ENCODE measurements at places on chromosomes 4 and X. TPM values are rescaled to one million over a fixed set of nuclear protein-coding genes. Genes with fewer than 3 reads are reported as not detected.

The HTR2C gene
- total RNA-seq: not detected

The MSX1 gene
- total RNA-seq: 1.1 TPM

The FAM149A gene
- total RNA-seq: 0.83 TPM

The ASB12 gene
- not detected for total RNA-seq

GRCh38 chr4:151991001-151991883 is 230.4 kb upstream of the GATB start:
- no peak overlapping the region for H3K27ac ChIP-seq
- H3K4me1 ChIP-seq: peaks cover 3% of the 10 kb centered on the region
- H3K27me3 ChIP-seq: no peaks in the 10 kb centered on the region
- H3K36me3 ChIP-seq: no peaks in the 10 kb centered on the region
- no peak overlapping the region for H3K4me3 ChIP-seq

GRCh38 chr4:3376266-3376665 is 65.5 kb upstream of the HGFAC start:
- H3K27me3 ChIP-seq: no peaks in the 10 kb centered on the region
- H3K4me3 ChIP-seq: no peak overlapping the region
- no peak for DNase-seq
- peaks cover 3% of the 10 kb centered on the region for H3K4me1 ChIP-seq

GRCh38 chr4:3530663-3531254 is 1.5 kb downstream of the LRPAP1 start:
- H3K27ac ChIP-seq: no peak overlapping the region
- H3K27me3 ChIP-seq: peaks cover 5% of the 10 kb centered on the region
- peaks cover 9% of the 10 kb centered on the region for H3K36me3 ChIP-seq
- H3K4me3 ChIP-seq: 0 out of 2 replicates have a peak overlapping the region, but pooled peaks have one; percentile 97
- DNase-seq: no peak

DNA sequence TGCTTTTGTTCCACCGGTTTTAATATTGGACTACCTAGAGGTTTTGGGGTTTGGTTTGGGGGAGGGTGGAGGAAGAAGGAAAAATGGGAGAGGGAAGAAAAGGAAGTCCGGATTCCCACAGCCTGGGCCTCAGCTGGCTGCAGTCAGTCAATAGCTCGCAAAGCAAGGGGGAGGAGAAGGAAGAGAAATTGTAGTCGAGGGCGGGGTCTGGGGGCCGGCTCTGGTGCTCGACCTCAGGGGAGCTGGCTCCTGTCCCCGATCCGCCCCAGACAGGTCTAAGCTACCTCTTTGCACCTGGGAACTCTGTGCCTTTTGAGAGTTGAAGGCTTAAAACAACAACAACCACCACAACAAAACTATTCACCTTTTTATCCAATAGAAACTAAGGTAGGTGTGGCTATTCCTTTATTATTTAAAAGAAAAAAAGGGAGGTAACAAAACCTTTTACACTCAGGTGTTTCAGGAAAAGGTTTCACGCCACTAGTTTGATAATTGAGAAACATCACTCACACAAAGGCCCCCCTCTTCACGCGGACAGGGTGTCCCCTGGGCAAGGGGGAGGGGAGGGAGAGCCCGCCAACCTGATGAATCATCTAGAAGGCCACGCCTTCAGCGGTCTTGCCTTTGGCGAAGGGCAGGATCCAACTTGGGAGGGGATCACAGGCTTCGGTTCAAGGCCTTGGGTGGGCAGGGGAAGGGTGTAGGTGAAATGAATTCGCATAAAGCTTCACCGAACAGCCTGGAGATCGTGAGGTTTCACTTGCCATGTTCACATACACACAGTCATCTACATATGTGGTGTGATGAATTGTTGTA is 1.6 kb upstream of the LNX1 start:
- no peak for DNase-seq
- no peaks in the 10 kb centered on the region for H3K27me3 ChIP-seq
- H3K27ac ChIP-seq: no peak overlapping the region
- H3K4me1 ChIP-seq: peaks cover 3% of the 10 kb centered on the region
- no peaks in the 10 kb centered on the region for H3K36me3 ChIP-seq

- no peaks in the 10 kb centered on the region for H3K36me3 ChIP-seq
- DNase-seq: no peak
- no peaks in the 10 kb centered on the region for H3K27me3 ChIP-seq
These were observed 30.5 kb upstream of the CT83 start for GRCh38 chrX:116493271-116493670.

DNA sequence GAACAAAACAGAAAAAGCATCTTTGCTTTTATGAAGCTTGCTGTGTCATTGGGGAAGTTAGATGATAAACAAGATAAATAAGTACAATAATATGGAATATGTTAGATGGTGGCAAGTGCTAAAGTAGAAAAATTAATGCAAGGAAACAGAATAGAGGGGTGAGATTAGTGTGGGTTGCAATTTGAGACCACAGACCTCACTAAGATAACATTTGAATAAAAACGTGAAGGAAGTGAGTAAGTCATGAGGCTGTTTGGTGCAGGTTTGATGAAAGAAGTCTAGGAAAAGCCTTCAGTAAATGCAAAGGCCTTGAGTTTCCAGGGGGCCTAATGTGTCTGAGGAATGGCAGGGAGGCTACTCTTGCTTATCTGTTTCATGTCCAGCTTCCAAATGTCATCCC is 102.5 kb downstream of the CFAP299 start:
- no peaks in the 10 kb centered on the region for H3K36me3 ChIP-seq
- H3K4me3 ChIP-seq: no peak overlapping the region
- DNase-seq: no peak
- no peaks in the 10 kb centered on the region for H3K27me3 ChIP-seq
- H3K4me1 ChIP-seq: peaks cover 5% of the 10 kb centered on the region

DNA sequence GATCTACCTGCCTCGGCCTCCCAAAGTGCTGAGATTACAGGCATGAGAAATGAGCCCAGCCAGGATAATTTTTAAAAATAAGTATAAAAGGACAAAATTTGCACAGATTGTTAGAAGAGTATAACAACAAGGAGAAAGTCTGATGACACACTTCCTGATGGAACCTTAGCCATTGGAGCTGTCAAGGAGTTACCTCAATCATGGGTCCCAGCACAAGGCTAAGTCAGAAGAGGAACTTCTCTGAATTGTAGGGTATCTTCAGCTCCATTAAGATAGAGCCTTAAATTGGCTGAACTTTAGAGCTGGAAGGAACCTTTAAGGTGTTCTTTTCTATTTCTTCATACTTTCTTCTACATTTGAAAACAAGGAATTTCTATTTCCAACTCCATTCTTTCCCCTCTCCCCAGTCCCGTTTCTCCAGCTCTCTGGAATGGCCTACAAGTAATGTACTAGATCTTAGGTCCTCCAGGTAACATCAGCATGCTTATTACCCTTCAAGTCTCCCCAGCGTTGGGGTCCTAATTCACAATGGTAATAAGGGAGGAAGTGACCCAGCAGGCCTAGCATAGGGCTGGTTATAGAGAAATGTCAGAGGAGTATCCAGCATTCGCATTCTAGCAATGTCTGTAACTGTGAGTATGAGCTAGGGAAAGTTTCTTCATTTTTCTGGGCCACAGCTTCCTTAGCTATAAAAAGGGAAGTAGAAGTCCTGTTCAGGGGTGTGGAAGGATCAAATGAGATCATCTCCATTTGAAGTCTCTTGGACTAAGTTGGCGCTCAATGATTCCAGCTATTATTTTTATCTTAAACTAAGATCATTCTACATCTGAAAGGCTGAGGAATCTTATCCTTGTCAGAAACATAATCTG is 18.5 kb upstream of the RBPJ start:
- peaks cover 4% of the 10 kb centered on the region for H3K4me1 ChIP-seq
- no peaks in the 10 kb centered on the region for H3K27me3 ChIP-seq
- H3K27ac ChIP-seq: no peak overlapping the region

Data from IMR-90 (cell line).